ENCODE measurements at places on chromosomes 5 and 9. TPM values are rescaled to one million over a fixed set of nuclear protein-coding genes. Genes with fewer than 3 reads are reported as not detected.

The NTRK2 gene
- not detected for total RNA-seq

The TRIM41 gene
- total RNA-seq, result 57.6 TPM

The LMNB1 gene
- 117 TPM for total RNA-seq

The CCDC152 gene
- total RNA-seq, result 0.25 TPM

The TLN1 gene
- total RNA-seq, result 114 TPM

The PCDHGC4 gene
- not detected for total RNA-seq

The FCN1 gene
- not detected for total RNA-seq

The ROR2 gene
- total RNA-seq, result not detected

The NELFB gene
- total RNA-seq, result 103 TPM

The ANKRD18A gene
- 4.9 TPM for total RNA-seq

The SLC25A2 gene
- total RNA-seq, result 0.33 TPM

The IFNK gene
- total RNA-seq, result not detected

The SLC12A7 gene
- total RNA-seq, result 174 TPM

The EPB41L4B gene
- 5.0 TPM for total RNA-seq

The CNTNAP3B gene
- total RNA-seq, result 0.24 TPM

The CYLC2 gene
- total RNA-seq, result not detected

Data from PC-9 (cell line).